H7 (cell line): ENCODE measurements at places on chromosomes 16 and 17. TPM values are rescaled to one million over a fixed set of nuclear protein-coding genes. Genes with fewer than 3 reads are reported as not detected.

ZNF263 gene
- total RNA-seq: 32.4 and 47.5 TPM in 2 replicates

DNA sequence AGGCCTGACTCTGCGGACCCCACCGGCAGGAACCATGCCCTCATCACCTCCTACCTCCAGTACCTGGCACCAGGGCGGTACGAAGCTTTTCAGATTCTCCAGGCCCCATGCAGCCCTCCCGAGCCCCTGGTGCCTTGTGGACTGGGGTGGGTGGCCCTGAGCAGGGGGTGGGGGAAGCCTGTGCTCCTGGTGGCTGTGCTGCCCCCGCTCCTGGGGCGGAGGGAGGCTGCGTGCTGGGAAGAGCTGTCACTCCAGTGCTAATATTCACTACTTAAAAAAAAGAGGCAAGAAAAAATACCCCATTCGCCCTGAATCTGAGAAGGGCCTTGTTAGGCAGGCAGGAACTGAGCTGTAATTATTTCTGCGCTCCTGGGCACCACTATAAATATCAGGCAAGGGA is 111.8 kb downstream of the ENGASE start:
- no peak for DNase-seq

DNA sequence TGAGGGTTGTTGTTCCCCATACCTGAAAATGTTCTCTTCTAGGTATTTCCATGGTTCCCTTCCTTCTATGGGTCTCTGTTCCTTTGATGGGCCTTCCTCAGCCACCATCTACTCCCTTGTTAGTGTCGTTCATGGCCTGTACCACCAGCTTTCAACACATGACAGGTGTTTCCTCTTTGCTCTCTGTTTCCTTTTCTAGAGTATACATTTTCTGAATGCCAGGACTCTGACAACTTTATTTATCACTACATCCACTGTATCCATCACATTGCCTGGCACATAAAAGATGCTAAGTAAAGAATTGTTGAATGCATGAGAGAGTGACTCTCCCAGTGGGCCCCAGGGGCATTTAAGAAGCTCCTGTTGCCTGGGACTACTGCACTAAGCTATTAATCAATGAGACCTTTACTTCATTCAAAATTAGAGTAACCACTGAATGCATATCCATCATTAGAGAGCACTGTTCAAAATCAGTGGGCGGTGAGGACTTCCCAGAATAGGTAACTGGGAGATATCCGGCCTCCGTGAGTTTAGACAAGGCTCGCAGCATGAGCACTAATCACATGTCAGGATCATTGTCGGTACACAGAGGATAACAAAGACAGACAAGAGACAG is 255.0 kb downstream of the CBLN1 start:
- DNase-seq: no peak

JPH3 gene
- 24.0 and 25.6 TPM in 2 replicates for total RNA-seq

DNA sequence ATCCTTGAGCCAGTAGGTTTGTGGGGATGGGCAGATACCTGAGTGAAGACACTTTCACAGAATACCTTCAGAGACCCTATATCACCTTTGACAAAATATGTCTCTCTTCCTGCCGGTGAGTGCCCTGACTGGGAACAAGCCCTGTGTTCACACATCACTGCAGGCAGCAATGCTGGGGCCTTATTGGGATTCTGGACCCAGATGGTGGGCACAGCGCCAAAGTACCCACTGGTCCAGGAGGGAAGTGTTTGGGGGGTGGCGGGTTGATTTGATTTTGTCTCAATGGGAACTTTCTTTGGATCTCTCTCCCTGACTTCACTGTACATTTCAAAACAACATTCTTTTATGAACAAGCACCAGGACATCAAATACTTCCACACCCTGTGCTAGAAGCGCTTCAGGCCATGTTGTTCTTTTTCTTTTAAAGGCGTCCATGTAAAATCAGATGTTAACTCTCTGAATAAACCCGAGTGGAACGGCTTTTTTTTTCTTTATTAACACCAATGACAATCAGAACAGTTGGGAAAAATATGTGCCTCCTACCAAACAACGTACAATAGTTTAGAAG is 62.4 kb upstream of the AKTIP start:
- no peak for DNase-seq

DNA sequence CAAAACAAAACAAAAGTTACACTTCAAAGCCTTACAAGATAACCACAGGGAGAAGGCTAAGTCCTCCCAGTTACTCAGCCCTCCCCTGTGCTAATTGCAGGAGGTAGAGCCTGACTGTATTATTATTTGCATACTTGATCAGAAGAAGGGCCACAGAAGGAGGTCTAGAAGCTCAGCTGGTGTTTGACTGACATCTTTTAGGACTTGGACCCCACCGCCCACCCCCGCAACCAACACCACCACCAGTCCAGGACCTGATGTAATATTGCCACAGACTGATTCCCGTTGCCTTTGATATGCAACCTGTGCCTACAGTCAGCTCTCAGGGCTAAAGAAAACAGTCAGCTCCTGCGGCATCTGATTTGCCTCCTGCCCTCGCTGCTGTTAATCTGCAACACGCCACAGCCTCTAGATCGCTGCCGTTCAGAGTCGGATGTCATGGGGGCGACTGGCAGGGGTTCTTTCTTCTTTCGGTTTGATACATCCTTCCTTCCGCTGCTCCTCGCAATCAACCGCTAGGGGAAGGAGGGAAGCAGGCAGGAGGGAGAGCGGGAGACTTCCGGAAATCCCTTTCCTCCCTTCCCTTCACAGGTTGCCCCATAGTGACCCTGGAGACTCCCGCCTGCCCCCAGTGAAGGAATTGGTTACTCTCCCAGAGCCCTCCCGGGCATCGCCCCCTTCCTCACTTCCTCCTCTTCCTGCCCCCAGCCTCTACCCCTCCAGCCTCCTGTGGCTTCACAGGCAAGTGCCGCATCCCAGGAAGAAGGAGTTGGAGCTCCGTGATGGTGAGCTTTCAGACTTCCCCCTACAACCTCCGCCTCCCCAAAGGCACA is 90.5 kb upstream of the SOX9 start:
- peak; percentile 36 for DNase-seq

SALL1 gene
- total RNA-seq: 33.4 and 38.2 TPM in 2 replicates

DNA sequence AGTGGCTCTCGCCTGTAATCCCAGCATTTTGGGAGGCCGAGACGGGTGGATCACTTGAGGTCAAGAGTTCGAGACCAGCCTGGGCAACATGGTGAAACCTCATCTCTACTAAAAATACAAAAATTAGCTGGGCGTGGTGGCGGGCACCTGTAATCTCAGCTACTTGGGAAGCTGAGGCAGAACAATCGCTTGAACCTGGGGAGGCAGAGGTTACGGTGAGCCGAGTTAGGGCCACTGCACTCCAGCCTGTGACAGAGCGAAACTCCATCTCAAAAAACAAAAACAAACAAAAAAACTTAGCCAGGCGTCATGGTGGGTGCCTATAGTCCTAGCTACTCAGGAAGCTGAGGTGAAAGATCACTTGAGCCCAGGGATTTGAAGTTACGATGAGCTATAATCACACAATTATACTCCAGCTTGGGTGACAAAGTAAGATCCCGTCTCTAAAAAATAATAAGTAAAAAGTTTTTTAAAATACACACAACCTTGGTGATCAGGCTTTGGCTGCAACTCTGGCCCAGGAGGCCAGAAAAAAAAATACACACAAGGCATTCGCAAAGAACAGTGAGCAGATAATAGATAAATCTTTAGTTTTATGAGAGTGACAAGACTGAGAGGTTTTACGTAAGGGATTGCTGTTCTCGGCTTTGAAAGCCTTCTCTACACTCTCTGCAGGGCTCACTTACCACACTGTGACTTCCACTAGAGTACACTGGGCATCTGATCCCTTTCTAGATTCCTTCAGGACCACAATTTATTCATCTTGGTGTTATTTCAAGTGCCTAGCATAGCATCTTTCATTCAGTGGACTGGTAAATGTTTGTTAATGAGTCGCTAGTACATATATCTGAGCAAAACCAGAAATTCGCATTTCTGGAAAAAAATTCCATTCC is 5.9 kb downstream of the GSPT1 start:
- no peak for DNase-seq

GRCh38 chr17:58305626-58306025 is 23.0 kb downstream of the TSPOAP1 start:
- peak; percentile 55 for DNase-seq

DNA sequence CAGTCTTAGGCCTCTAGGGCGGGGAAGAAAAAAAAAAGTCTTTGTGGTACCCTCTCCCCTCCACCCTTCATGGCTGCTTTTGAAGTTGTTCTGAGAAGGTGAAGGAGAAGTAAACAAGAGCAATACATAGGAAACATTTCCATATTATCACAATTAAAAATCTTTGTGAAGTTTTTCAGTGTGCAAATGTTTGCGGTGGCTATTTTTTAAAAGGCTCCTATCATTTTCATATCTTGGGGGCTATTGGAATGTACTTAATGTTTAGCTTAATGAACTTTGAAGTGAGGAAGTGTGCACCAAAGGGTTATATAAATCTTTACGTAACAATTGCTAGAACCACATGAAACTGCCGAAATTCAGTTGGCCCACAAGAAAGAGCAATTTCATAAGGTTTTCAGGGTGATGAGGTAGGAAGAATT is 7.6 kb downstream of the NOL11 start:
- DNase-seq: no peak
